ENCODE measurements at places on chromosomes 7 and 10.

DNA sequence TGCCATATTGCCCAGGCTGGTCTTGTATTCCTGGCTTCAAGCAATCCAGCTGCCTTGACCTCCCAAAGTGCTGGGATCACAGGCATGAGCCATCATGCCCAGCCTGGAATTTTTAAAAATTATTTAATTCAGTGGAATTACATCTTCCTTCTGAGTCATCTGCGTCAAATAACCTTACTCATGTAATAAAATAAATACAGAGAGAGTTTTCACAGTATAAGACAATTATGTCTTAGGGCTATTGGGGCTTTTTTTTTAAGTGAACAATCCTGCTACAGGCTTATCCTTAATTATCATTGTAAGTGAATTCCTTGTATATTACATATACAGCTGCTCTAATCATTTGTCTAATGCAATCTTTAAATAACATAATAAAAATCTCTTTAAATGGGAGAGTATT, 108.3 kb downstream of the MAPK8 start:
- DNase-seq: no peak

GRCh38 chr7:20958572-20958971, 171.9 kb upstream of the SP8 start:
- no peak for DNase-seq

DNA sequence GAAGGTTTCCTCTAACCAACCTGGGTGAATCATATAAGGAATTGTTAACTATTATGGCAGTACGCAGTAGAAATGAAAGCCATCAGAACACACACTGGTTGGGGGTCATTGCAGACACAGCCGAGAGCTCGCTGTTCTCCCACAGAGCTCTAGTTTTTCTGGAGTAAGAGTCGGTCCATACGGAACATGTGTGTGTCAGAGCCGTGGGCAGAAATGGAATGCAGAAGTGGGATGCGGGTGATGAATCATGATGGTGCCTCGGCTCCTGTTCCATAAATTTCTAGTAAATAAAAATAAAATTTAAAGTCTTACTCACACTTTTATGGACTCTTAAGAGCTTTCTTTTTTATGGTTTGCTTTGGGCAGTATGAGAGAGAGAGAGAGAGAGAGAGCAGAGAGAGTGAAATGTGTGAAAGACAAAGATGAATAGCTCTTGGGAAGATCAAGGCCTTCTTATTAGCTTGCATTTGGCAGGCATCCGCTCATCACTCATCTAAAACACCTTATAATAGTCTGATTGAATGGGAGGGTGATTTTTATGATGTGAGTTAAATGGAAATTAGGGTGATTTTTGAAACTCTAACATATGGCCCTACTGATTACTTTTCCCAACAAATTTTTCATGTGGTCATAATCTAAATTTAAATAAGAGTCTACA, 98.8 kb upstream of the PFKP start:
- no peak for DNase-seq

DNA sequence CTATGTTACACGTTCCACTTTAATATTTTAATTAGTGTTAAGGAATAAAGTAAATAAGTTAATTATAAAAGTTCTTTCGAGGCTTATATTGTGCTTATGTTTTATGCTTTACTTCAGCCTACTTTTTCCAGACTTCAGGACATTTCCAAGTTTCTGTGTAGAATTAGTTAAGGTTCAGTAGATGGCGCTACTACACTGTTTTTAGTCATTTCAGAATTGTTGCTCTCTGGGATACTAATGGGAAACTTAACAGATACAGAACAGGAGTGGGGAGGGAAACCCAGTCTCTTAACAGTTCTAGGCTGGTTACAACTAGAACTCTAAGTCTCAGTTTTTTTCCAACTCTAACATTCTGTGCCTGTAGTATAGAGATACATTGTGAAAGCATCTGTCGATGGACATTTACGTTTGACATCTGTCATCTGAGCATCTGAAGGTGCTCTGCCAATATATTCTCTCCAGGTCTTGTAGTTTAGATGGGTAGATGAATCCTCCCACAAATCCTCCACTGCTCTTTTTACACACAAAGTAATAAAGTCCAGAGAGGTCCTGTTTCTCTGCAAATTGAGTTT, 56.8 kb upstream of the FAM171A1 start:
- no peak for DNase-seq

- no peak for DNase-seq
Observed at GRCh38 chr7:127874951-127875608, 156.2 kb downstream of the LRRC4 start.

DNA sequence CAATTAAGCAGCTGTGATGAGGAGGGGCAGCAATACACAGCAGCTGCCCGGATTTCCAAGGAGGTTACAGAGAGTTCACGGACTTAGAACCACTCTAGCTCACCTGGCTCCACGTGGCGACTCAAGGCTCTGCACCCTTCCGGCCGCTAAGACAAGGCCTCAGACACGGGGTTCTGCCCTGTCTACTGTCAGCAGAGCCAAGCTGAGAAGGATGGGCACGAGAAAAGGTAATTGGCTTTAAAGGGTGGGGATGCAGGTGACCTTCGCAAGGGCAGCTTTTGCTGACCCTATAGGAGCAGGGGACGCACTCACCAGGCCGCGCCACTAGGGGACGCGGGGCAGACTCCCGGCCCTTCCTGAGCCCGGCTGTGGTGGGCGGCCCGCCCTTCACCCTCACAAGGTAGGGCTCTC, 152.4 kb downstream of the KIF20B start:
- DNase-seq: no peak

DNA sequence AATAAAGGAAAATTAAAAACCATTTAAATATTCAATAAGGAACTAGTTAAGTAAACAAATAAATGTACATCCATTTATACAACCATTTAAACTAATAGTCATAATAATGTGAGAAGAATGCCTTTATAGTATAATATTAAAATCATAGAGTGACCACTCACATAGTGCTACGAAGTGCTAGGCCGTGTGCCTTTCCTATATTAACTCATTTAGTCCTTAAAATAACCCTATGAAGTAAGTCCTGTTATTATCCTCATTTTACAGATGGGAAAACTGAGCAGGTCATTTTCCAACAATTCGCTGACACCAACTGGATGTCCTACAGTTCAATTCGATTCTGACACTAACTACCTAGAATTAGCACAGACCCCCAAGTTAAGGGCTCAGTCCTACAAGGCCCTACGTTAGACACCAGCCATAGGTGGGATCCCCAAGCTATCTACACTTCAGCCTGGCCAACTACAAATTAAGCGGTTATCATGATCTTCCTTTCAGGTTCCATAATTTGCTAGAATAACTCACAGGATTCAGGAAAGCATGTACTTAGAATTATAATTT, 4.1 kb downstream of the STRIP2 start:
- no peak for DNase-seq

DNA sequence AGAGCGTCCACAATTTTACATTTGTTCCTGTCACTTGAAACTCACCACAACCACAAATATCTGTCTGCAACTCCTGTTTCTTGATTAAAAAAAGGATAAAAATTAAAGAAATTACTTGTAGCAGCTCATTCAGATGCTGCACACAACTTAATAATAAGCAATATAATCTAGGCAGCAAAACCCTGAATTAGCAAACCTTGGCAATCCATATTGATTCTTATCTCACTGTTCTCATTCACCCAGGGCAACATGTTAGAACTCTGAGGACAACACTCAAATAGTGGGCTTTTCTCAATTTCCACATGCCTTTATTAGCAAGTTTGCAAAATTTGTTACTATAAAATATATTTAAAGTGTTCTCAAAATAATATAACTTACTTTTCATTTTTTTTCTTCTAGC, 38.9 kb downstream of the BAZ1B start:
- DNase-seq: no peak

GRCh38 chr7:270351-270983, 19.5 kb upstream of the FOXL3 start:
- DNase-seq: no peak

- DNase-seq: no peak
Observed at GRCh38 chr7:3969286-3969685, 668.2 kb downstream of the SDK1 start.

DNA sequence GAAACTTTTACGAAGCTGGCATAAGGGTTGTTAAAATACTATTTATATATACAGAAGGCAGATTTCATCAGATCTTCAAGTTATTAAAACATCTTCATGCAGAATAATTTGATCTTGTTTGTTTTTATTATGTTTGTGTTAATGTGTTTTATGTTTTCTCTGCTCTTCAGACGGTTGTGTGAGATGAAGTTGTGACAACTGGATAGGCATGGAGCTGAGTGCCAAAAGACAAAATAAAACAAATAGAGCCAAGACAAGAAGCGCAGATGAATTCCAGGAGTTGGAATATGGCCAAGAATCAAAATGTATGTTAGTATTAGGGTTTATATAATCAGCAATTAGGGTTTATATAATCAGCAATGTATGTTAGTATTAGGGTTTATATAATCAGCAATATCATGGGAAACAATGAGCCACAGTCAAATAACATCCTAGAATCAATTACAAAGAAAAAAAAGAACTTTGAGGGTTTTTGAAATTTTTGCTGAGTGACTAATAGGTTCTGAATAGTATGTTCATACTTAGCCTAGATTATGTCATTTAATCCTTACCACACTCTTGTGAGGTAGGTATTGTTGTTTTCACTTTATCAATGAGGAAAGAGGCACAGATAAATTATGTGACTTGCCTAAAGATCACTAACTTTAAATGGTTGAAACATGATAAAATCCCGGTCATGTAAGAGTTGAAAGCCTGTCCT, 488.0 kb upstream of the STEAP1 start:
- no peak for DNase-seq

GRCh38 chr10:77857272-77857671, 69.3 kb downstream of the DLG5 start:
- no peak for DNase-seq

- peak; percentile 62 for DNase-seq
Observed at GRCh38 chr7:149791-150636, 42.4 kb upstream of the FAM20C start.

DNA sequence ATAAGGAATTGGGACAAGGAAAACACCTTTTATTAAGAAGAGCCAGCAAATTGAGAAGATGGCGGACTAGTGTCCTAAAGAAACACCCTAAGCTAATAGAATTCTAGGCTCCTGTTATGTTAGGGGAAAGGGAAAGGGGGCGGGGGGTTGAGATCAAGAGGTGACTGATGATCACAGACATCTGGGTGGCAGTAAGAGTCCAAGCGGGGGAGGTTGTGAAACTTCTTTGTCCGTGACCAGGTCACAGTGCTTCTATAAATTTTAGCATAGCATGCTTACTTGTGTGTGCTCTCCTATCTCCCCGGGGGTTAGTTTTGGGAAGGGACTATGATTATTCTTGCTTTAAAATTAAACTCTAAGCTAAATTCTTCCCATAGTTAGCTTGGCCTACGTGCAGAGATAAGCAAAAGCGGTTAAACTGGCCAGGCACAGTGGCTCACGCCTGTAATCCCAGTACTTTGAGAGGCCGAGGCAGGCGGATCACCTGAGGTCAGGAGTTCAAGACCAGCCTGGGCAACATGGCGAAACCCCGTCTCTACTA, 262.1 kb downstream of the SKIDA1 start:
- DNase-seq: no peak

- no peak for DNase-seq
Observed at GRCh38 chr7:45955286-45955685, 34.2 kb upstream of the IGFBP3 start.

DNA sequence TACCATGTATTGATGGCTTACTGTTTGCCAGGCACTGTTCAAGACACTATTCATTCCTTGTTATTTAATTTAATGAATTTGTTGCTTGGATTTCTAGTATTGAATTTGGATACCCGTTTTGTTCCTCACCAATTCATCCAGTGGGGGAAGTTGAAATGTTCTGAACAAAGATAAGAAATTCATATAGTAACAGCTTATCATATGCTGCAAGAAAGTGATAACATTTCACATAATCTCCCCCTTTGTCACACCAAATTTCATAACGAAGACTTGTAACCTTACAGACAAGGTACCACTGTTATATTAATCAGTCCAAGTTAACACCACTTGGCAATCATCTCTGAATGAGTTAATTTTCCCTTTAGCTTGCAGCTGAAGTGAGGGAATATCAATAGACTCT, 42.1 kb downstream of the SCIN start:
- no peak for DNase-seq

GRCh38 chr10:51653025-51653424, 46.4 kb downstream of the CSTF2T start:
- no peak for DNase-seq

- DNase-seq: no peak
Observed at GRCh38 chr7:123719197-123719721, 29.5 kb downstream of the WASL start.

DNA sequence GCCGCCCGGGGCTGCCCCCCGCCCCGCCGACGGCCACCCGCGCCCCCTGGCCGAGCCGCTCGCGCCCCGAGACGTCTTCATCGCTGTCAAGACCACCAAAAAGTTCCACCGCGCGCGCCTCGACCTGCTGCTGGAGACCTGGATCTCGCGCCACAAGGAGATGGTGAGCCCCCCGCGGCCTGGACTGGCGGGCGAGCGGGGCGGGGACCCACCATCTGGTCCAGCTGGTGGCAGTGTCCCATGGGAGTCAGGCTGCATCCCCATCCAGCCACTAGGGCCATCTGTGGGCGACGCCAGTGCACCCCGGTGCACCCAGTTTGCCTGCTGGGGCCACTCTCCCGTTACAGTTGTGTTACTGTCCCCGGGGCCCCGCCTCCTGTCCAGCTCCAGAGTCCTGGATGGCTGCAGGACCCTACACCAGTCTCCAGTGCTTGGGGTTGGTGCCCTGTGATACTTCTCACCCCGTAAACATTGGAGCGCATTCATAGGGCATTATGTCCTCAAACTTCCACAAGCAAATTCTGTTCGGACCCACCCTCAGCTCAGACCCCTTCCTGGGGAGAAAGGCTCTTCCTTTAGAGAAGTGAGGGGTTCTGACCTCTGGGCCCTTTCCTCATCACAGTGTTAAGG, 672 bp downstream of the LFNG start:
- DNase-seq: no peak

GRCh38 chr10:100504096-100504495, 15.6 kb downstream of the SEC31B start:
- DNase-seq: no peak

- no peak for DNase-seq
Observed at GRCh38 chr7:106187613-106188350, 75.7 kb upstream of the SYPL1 start.

DNA sequence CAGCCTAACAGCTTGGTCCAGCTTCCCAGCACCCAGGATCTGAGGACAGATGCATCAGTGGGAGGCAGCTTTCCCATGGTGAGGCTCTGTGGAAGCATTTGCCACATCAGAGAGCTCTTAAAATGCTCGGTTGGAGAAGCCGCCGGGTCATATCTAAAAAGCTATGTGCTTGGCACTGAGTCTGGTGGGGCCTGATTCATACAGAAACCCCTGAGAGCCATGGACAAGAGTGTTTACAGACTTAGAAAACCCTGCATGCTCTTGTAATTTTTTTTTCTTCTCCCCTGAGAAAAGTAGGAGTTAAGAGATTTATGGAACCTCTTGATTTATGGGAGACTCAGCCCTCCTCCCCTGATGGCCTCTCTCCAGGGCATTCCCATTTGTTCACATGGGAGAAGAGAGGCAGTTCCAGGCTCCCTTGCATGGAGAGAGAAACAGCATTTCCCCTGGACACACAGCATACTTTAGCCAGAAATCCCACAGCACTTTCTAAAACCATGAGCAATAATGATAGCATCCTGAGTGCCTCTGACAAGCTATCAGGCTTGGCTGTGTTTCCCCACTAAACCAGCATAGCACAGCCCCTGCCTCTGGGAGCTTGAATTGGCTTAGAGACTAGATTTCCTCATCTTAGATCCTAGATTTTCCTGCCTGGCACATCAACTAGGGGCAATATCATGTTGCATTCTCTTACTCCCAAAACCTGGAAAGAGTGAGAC, 322.1 kb upstream of the AUTS2 start:
- DNase-seq: no peak

GRCh38 chr7:143322760-143323633, 7.1 kb downstream of the CLCN1 start:
- no peak for DNase-seq

All from GM06990 (cell line).